ENCODE measurements at places on chromosomes 12 and 14.

DNA sequence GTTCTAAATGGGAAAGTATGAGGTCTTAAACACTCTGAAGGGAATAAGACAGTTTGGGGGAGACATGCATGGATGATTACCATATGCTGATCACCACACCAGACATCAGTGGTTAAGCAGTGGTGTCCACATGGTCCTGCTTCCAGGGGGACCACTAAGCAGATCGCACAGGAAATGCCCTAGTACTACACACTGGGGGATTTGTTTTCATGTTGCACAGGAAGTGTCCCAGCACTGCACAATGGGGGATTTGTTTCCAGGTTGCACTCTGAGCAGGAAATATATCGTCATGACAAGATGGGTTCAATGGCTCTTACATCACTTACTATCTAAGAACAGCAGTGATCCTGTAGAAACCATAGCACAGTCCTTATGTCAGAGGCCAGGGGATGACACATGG lies 245.5 kb downstream of the BCL11B start:
- no peak for DNase-seq

GRCh38 chr14:74627076-74627475 lies 15.0 kb upstream of the LTBP2 start:
- DNase-seq, result no peak

DNA sequence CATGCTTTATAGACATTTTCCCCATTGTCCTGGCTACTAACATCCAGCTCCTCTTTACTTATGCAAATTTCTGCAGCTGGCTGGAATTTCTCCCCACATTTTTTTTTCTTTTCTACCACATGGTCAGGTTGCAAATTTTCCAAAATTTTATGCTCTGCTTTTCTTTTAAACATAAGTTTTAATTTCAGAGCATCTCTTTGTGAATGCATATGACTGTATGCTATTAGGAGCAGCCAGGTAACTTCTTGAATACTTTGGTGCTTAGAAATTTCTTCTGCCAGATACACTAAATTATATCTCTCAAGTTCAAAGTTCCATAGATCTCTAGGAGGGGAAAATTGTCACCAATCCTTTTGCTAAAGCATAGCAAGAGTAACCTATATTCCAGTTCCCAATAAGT lies 365.9 kb downstream of the LRFN5 start:
- no peak for DNase-seq

DNA sequence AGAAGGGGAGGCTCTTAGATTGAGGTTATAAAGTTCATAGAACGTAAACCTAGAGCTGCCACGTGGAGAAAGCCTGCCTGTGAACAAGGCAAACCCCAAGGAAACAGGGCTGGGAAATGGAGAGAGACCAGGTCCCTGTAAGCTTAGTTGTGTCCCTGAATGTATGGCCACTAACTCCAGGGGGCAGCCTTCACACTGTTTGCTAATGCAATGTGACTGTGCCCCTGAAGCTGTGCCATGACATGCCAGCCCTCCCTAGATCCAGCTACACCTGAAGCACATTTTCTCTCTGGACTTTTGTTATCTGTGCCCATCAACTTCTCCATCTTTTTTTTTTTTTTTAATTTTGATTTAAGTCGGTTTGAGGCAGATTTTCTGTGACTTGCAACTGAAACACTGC lies 60.6 kb upstream of the TMCC3 start:
- DNase-seq, result no peak

- no peak for DNase-seq
Measured at GRCh38 chr14:34184126-34184525, 233.3 kb upstream of the EGLN3 start.

DNA sequence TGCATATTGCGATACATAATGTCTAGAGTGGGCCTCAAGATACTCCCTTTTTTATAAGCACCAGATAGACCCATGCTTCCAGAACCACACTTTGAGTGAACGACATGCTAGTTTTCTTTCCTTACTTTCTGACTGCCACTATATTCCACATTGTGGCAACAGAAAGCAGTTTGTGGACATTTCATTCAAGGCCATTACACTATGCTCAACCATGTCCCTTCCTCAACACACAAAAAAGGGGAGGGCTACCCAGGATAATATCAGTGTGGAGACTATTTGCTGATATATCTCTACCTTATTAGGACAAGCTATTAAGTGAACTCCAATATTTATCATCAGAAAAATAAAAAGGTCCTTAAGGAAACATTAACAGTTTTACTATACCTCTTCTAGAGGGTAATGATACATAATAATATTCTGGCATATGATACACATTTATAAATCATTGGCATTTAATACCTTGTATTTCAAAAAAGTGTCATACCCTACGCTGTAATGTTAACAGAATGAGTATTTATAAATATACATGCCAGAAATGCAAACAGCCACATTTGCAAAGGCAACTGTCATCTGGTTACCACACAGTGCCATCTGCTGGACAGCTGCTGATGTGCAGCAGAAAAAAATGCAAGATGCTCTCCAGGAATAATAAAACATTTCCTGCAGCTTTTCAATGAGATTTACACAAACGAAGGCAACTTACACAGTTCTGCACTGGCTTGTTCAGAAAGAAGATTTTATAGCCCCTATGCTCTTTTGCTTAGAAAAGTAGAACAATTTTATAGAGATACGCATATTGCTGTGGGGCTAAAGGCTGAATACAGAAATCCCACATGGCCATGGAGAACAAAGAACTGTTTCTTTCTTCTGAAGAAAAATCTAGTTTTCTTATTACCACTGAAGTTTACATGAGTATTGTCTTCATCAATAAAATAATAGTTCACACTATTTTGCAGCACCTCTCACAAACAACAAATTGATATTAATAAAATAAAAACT lies 182.2 kb upstream of the GRIP1 start:
- peak; percentile 7 for DNase-seq

DNA sequence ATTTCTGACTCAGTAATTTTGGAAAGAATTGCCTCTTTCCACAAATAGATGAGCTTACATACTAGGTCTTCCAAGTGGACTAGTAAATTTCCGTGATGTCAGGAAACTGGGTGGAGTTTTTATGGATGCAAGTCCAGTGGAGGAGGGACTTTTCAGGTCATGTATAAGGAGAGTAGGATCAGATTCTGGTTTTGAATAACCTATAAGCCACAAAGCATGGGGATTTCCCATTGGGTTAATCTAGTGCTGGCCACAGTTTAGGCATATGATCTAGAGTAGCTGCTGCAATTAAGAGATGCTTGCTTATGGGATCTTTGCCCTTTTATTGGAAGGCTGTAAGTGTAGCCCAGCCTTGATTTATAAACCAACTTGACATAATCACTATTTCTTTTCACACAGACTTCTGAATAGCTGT lies 33.8 kb downstream of the STK38L start:
- DNase-seq, result no peak

GRCh38 chr12:57459750-57460467 lies at the start of gene GLI1:
Gene GLI1 (plus strand): TSS chr12:57459785. CDS start chr12:57463692, 3,907 bp downstream.
- no peak for DNase-seq

- no peak for DNase-seq
Measured at GRCh38 chr12:12528361-12529270, 34.0 kb downstream of the DUSP16 start.

DNA sequence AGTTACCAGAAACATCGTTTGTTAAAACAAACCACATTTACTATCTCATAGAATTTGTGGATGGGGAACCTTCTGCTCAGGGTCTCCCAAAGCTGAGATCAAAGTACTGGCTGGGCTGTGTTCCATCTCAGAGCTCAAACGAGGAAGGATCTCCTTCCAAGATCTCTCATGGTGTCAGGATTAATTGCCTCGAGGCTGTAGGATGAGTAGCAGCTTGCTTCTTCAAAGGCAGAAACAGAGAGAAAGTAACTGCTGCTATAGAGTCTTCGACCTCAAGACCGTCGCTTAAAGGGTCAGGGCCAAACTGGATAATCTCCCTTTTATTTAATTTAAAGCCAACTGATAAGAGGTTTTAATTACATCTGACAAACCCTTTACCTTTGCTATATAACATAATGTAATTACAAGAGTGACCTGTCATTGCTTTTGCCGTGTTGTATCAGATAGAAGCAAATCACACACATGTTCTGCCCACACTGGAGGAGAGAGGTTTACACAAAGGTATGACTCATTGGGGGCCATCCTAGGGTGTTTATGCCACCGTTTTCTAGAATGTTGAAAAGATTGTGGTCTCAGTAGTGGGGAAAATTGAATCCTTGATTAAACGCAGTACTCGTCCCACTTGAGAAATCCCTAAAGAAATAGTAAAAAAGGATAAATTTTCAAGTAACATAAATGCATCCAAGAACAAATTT lies 868.8 kb upstream of the TMEM132C start:
- DNase-seq, result no peak

DNA sequence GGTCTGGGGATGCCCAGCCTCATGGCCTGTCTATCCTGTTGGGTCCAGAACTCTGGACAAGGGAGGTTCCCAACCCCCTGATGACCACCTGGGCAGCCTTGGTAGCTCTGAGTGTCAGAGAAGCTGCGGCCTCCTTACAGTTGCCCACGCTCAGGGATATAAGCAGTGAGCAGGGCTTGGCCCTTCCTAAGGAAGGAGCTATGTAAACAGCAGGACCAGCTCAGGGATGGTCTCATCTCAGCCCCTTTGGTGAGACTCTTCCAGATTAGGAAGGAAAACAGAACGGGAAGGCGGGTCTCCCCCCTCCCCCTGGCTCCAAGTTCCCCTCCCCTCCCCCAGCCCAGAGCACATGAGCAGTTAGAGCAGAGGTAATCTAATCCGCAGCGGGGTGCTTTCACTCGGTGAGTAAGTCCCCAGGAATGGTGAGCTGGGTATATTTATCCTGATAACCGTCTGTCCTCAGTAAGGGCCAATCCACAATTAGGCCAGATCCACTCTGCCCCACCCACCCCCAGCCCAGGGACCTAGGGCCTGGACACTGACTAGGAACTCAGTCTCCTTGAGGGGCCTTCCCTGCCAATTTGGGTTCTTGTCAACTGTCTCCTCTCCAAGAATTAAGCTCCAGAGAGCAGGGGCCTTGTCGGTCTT lies 29.5 kb upstream of the RPLP0 start:
- no peak for DNase-seq

DNA sequence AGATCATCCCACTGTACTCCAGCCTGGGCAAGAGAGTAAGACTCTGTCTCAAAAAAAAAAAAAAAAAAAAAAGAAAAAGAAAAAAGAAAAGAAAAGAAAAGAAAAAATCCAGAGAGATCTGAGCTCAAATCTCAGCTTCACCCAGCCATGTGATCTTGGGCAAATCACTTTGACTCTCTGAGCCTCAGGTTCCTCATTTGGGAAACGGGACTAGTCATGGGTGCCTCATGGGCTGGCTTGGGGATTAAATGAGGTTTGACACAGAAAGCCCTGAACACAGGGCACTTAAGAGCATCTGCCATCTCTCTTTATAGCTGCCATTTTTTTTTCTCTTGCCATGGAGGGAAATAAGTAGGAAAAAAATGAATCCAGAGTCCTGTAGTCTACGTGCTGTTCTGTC lies 86.2 kb upstream of the MYL2 start:
- no peak for DNase-seq

GRCh38 chr12:117231750-117232149 lies 41.5 kb upstream of the FBXO21 start:
- DNase-seq, result no peak

DNA sequence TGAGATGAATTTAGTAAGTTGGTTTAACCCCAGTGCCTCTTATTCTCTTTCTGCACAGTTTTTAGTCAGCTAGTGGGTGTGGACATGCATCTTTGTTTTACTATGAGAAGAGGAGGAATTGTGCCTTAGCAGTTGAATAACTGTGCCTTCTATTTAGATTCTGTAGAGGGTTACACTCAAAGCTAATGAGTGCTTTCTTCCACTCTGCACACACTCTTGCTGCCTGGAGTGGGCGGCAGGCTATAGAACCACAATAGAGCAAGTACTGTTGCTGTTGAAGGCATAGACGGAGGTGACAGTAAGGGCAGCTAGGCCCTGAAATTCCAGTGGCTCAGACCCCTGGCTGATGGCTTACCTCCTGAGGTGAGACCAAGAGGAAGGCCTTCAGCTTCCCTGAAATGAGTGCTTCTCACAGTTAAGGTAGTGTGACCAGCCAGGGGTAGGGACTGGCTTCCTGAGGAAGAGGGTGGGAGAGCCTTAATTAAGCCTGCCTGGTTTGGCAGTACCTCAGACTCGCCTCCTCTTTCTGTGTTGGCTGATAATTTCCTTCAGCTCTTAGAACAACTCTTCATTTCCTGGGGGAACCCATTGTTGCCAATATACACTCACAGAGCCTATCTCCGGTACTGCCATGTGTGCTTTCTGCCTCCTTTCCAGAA lies 24.7 kb downstream of the SUSD6 start:
- no peak for DNase-seq

DNA sequence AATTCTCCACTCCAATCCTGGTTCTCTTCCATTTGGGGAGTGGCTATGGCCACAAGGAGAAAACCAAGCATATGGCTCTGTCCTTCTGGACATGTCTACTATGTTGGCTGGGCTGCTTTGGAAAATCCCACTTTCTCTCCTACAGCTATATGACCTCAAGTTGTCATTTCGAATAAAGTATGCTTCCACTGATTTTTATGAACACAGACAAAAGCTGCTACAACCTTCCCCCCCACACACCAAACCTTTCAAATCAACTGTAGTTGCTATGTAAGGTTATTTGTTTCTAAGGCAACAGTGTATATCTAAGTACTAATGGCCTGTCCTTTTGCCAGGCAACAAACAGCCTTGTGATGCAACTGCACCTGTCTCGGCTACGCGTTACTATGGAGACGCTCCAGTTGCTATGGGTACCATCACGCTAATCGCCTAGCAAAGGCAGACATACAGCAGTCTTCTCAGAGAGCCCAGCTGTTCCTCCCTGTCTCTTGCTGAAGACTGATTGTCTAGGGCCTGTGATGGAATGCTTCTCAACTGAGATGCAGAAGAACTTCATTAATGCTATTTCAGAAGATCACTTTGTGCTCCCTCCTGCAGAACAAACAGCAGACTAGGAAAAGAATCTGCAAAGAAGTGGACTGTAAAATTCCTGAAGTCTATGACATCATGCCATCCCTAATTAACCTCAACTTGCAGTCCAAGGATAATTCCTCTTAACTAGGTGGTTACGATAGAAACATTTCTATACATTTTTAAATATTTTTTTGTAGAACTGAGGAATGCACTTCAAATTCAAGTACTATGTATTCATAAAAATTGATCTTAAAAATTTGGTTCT lies 67.6 kb downstream of the FOXN3 start:
- no peak for DNase-seq

DNA sequence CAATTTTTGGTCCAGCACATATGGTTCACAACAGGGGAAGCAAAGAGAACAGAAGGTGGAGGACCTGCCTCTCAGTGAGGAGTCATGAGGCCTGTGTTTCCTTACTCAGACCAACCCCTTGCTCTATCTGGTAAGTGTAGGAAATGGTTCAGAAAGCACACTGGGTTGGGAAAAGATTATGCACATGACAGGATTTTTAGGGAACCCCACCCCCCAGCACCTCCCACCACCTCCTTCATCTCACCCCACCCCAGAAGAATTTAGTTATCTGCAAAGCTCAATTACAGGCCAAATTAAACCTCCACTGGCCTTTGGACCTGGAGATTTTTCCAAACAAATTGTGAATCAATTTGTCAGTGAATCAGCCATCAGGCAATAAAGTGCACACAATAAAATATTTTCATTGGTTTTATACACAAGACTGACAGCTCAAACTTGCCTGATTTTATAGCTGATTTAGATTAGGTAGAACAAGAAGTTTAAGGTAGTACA lies 132.8 kb downstream of the DACT1 start:
- no peak for DNase-seq
